AG10803 (cell line): ENCODE measurements at places on chromosomes 5 and 9.

DNA sequence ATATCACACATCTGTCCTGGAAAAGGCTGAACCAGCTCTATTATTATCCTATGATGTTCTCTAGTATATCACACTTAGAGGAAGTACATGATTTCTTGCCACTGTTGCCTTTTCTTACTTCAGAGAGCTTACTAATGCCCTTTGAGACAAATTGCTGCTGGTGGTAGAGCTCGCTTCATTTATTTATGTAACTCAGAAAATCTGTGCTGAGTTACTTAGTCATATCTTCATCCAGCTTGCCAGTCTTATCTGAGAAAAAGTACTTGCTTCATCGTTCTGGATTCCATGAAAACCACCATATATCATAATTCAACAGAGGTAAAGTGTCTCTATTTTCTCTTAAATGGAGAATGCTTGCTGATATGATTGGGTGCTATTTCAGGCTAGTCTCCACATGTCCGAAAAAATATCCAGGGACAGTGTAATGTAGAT, 26.6 kb downstream of the PTPDC1 start:
- DNase-seq, result peak; percentile 73

- peak; percentile 25 for DNase-seq
Measured at GRCh38 chr9:26656003-26656870, 236.4 kb downstream of the CAAP1 start.

GRCh38 chr5:138752341-138752950, 779 bp upstream of the CTNNA1 start:
- DNase-seq, result peak; percentile 42

DNA sequence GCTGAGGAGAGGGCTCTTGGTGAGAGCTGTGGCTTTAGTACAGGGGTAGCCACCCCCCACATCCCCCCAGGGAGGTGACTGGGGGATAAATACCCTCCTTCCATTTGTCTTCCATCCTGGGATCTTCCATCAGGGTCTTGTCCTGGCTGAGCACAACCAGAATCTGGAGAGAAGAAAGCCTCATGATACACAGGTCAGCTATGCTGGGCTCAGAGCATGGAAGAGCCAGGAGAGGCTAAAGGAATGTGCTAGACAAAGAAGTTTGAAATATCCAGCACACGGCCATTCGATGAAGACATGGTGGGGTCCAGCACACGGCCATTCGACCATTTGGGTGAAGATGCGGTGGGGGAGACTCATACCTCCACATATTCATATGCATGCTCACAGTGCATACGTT, 30.0 kb downstream of the ROPN1L start:
- DNase-seq, result peak; percentile 68

GRCh38 chr5:139696167-139696893, 48.2 kb downstream of the CXXC5 start:
- DNase-seq, result peak; percentile 24

GRCh38 chr5:91850031-91850430, 466.9 kb upstream of the ARRDC3 start:
- DNase-seq, result peak; percentile 5

- no peak for DNase-seq
Measured at GRCh38 chr5:159567461-159567860, 237.2 kb upstream of the IL12B start.

DNA sequence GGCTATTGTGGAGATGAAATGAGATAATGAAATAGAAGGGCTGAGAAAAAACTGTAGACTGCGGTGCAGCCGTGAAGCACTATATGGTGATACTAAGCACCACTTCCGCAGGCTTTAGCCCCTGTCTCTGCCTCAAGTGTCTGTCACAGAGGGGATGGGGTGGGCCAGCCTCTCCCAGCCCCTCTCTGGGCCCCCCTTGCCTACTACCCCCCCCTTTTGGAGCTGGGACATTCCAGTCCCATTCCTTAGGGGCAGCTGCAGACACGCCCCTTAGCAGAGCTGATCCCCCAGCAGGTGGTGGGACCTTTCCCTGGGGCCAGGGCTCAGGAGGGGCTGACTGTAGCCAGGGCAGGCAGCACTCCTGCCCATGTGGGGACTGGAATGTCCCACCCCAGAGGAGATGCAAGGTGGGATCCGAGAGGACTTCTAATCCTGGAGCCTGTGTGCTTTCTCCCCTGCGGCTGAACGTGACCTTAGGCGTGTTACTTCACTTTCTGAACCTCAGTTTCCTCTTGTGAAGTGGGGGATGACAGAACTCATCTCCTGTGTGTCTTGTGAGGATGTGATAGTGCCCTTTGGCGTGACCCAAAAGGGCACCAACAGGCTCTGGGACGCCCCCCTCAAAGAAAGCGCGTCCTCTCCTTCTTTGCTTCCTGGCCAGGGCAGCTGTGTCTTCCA, 1.9 kb downstream of the N4BP3 start:
- DNase-seq, result no peak

DNA sequence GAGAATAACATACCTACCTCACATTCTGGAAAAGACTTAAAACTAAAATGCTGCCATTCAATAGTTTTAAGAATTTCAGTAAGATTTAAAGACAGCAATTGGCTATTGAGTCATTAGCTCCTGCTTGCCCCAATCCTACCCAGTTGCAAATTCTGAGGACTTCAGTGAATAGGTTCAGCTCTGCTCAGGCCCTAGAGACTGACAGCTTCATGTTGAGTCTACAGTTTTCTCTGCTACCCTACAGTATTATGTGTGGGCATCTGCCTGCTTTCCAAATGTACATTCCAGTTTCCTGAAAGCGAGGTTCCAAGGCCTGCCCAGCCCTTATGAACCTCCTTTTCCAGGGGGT, 61.5 kb downstream of the ARSB start:
- DNase-seq, result no peak

GRCh38 chr9:124078641-124079040, 67.1 kb downstream of the LHX2 start:
- DNase-seq, result peak; percentile 89

GRCh38 chr9:115386963-115387770, 269.2 kb upstream of the TNC start:
- no peak for DNase-seq
